ENCODE measurements at places on chromosomes 3 and 15.

DNA sequence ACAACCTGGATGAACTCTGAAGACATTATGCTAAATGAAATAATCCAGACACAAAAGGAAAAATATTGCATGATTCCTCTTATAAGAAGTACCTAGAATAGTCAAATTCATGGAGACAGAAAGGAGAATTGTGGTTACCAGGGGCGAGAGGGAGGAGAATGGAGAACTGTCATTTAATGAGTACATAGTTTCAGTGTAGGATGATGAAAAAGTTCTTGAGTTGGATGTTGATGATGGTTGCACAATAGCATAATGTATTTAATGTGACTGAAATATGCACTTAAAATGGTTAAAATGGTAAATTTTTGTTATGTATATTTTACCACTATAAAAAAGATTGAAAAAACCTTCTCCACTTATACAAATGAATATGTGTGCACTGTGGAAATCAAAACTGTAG lies 469.6 kb downstream of the MAGI1 start:
- no peak overlapping the region for H3K27ac ChIP-seq
- no peak for DNase-seq
- no peaks in the 10 kb centered on the region for H3K36me3 ChIP-seq
- H3K27me3 ChIP-seq, result no peaks in the 10 kb centered on the region
- no peaks in the 10 kb centered on the region for H3K4me1 ChIP-seq
- no peak overlapping the region for H3K4me3 ChIP-seq

- DNase-seq, result no peak
- H3K4me3 ChIP-seq, result no peak overlapping the region
- no peak overlapping the region for H3K27ac ChIP-seq
- no peaks in the 10 kb centered on the region for H3K4me1 ChIP-seq
- H3K36me3 ChIP-seq, result no peaks in the 10 kb centered on the region
Measured at GRCh38 chr3:175020101-175020500, 161.0 kb downstream of the NAALADL2 start.

DNA sequence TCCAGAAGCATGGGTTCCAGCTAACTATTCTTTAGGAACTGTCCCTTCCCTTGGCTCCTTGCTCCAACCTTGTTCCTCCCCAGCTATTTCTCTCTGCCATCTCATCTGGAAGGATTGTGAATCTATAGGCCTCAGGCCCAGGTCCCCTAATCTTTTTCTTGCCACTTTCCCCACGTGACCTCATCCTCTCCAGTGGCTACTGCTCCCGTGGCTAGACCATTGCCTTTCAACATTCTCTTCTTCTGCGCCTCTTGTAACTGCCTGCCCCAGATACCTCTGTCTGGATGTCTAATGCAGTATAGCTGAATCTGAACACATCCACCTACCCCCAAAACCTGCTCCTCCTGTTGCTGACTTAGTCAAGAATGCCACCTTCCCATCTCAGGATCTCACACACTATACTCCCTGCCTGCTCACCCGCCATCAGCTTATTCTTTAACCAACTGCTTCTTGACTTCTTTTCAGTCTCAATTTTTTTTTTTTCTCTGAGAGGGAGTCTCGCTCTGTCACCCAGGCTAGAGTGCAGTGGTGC lies 5.2 kb downstream of the GPX1 start:
- peaks cover 11% of the 10 kb centered on the region for H3K4me1 ChIP-seq
- no peak overlapping the region for H3K4me3 ChIP-seq
- DNase-seq, result no peak
- no peak overlapping the region for H3K27ac ChIP-seq
- no peaks in the 10 kb centered on the region for H3K27me3 ChIP-seq

- no peak overlapping the region for H3K27ac ChIP-seq
- no peak for DNase-seq
- peaks cover 55% of the 10 kb centered on the region for H3K27me3 ChIP-seq
- no peak overlapping the region for H3K4me3 ChIP-seq
- peaks cover 5% of the 10 kb centered on the region for H3K36me3 ChIP-seq
- peaks cover 29% of the 10 kb centered on the region for H3K4me1 ChIP-seq
Measured at GRCh38 chr15:79307251-79307650, 3.7 kb upstream of the TMED3 start.

GRCh38 chr3:197549261-197549885 lies 6.4 kb downstream of the BDH1 start:
- no peak for DNase-seq
- no peaks in the 10 kb centered on the region for H3K27me3 ChIP-seq
- no peak overlapping the region for H3K27ac ChIP-seq
- no peak overlapping the region for H3K4me3 ChIP-seq

GRCh38 chr3:56758539-56758981 lies 43.2 kb downstream of the ARHGEF3 start:
- H3K36me3 ChIP-seq, result peaks cover 76% of the 10 kb centered on the region
- peak overlapping the region; percentile 65 for H3K4me3 ChIP-seq
- peak; percentile 52 for DNase-seq
- peak overlapping the region; percentile 96 for H3K27ac ChIP-seq
- peaks cover 88% of the 10 kb centered on the region for H3K4me1 ChIP-seq

GRCh38 chr15:91338766-91339165 lies 238.7 kb downstream of the SV2B start:
- H3K4me3 ChIP-seq, result no peak overlapping the region
- H3K4me1 ChIP-seq, result peaks cover 12% of the 10 kb centered on the region
- no peak for DNase-seq
- H3K27ac ChIP-seq, result no peak overlapping the region
- H3K27me3 ChIP-seq, result peaks cover 3% of the 10 kb centered on the region
- H3K36me3 ChIP-seq, result no peaks in the 10 kb centered on the region

- no peak overlapping the region for H3K4me3 ChIP-seq
- H3K36me3 ChIP-seq, result no peaks in the 10 kb centered on the region
- H3K4me1 ChIP-seq, result peaks cover 3% of the 10 kb centered on the region
- DNase-seq, result no peak
- H3K27ac ChIP-seq, result no peak overlapping the region
Measured at GRCh38 chr3:112247350-112247749, 46.7 kb downstream of the SLC9C1 start.

GRCh38 chr3:41710646-41711388 lies 251.1 kb downstream of the ULK4 start:
- no peaks in the 10 kb centered on the region for H3K27me3 ChIP-seq
- no peak overlapping the region for H3K27ac ChIP-seq
- DNase-seq, result no peak
- peaks cover 2% of the 10 kb centered on the region for H3K36me3 ChIP-seq
- no peaks in the 10 kb centered on the region for H3K4me1 ChIP-seq

- no peak overlapping the region for H3K4me3 ChIP-seq
- H3K4me1 ChIP-seq, result peaks cover 33% of the 10 kb centered on the region
- H3K27ac ChIP-seq, result no peak overlapping the region
- H3K27me3 ChIP-seq, result no peaks in the 10 kb centered on the region
- H3K36me3 ChIP-seq, result peaks cover 5% of the 10 kb centered on the region
- no peak for DNase-seq
Measured at GRCh38 chr15:29018995-29019976, 133.5 kb downstream of the APBA2 start.

DNA sequence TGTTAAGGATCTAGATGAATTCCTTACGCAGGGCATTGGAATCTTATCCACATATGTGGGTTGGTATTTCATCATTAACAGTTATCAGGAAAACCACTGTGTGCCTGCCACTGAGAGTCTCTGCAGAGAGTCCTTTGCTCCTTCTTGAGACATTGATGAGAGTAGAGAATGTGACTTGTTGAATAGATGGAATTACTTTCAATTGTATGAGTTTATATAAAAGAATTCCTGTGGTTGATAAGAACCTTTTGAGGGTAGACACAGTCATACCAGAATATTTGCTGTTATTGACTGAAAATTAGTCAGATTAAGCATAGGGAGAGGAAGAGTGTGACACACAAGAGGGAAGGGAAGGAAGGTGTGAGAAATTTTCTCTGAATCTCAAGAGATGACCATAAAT lies 30.8 kb downstream of the ARHGEF26 start:
- no peak overlapping the region for H3K27ac ChIP-seq
- no peak for DNase-seq
- H3K36me3 ChIP-seq, result no peaks in the 10 kb centered on the region
- H3K4me3 ChIP-seq, result no peak overlapping the region
- peaks cover 12% of the 10 kb centered on the region for H3K27me3 ChIP-seq
- H3K4me1 ChIP-seq, result no peaks in the 10 kb centered on the region

GRCh38 chr3:8838234-8838633 lies 68.8 kb upstream of the OXTR start:
- no peak overlapping the region for H3K27ac ChIP-seq
- DNase-seq, result no peak
- H3K27me3 ChIP-seq, result no peaks in the 10 kb centered on the region
- H3K4me1 ChIP-seq, result no peaks in the 10 kb centered on the region
- H3K36me3 ChIP-seq, result peaks cover 3% of the 10 kb centered on the region

GRCh38 chr3:66706890-66707289 lies 206.1 kb upstream of the LRIG1 start:
- H3K36me3 ChIP-seq, result no peaks in the 10 kb centered on the region
- peaks cover 16% of the 10 kb centered on the region for H3K27me3 ChIP-seq
- H3K27ac ChIP-seq, result no peak overlapping the region
- no peaks in the 10 kb centered on the region for H3K4me1 ChIP-seq
- no peak overlapping the region for H3K4me3 ChIP-seq
- DNase-seq, result no peak

DNA sequence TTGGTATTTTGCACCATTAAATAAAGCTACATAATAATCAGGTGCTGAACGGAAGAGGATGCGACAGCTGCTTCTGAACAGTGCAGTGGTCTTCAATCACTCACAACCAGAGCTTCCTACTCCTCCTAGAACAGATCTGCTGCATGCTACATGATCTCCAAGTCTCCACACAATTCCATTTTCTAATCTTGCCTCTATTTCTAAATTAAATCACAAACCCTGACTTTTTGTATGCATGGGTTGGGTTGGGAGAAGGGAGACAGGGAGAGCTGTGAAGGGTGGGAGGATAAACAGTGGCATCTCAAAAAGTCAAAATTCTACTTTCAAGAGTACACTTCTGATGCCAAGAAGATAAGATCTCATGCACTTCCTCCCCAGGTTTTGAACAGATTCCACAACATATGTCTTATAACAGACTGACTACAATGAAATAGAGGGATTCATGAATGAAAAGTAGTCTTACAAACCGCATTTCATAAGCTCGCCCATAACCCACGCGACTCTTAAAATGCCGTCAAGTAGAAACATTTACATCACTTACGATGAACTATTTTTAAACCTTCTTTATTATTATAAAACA lies 57.2 kb downstream of the CHSY1 start:
- no peak for DNase-seq
- H3K36me3 ChIP-seq, result peaks cover 43% of the 10 kb centered on the region
- H3K4me1 ChIP-seq, result peaks cover 81% of the 10 kb centered on the region
- peak overlapping the region; percentile 73 for H3K27ac ChIP-seq

GRCh38 chr3:80496452-80496851 lies 728.7 kb upstream of the ROBO1 start:
- no peaks in the 10 kb centered on the region for H3K4me1 ChIP-seq
- no peaks in the 10 kb centered on the region for H3K27me3 ChIP-seq
- no peak for DNase-seq
- no peak overlapping the region for H3K4me3 ChIP-seq

DNA sequence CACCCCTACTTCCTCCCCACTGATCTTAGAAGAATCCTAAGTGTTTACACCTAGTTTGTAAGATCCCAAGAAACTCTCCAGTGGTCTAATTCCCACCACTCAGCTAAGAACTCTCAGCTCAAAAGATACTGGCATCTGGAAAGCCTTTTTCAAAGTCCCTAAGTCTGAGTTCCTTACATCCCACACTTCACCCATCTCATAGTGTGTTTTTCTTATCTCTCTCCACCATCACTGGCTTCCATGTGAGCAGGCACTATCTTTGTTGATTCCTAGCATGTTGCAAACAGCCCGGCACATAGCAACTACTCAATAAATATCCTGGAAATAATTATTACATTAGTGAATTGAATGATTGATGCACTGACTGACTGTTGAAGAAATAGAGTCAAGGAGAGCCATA lies 173.7 kb downstream of the FHIT start:
- no peaks in the 10 kb centered on the region for H3K4me1 ChIP-seq
- H3K36me3 ChIP-seq, result no peaks in the 10 kb centered on the region
- H3K27ac ChIP-seq, result no peak overlapping the region
- no peaks in the 10 kb centered on the region for H3K27me3 ChIP-seq

GRCh38 chr3:117708601-117709000 lies 999.0 kb downstream of the TUSC7 start:
- no peaks in the 10 kb centered on the region for H3K4me1 ChIP-seq
- no peak overlapping the region for H3K4me3 ChIP-seq
- H3K27ac ChIP-seq, result no peak overlapping the region
- no peak for DNase-seq

- no peaks in the 10 kb centered on the region for H3K27me3 ChIP-seq
- peaks cover 29% of the 10 kb centered on the region for H3K4me1 ChIP-seq
- H3K36me3 ChIP-seq, result peaks cover 22% of the 10 kb centered on the region
- H3K27ac ChIP-seq, result no peak overlapping the region
Measured at GRCh38 chr3:52978109-52978754, 67.6 kb downstream of the SFMBT1 start.

- no peaks in the 10 kb centered on the region for H3K4me1 ChIP-seq
- no peaks in the 10 kb centered on the region for H3K36me3 ChIP-seq
Measured at GRCh38 chr15:43317566-43318184, 12.7 kb downstream of the LCMT2 start.

- peak overlapping the region; percentile 99 for H3K27ac ChIP-seq
- H3K4me1 ChIP-seq, result peaks cover 62% of the 10 kb centered on the region
- peak overlapping the region; percentile 93 for H3K4me3 ChIP-seq
- no peak for DNase-seq
- H3K36me3 ChIP-seq, result peaks cover 34% of the 10 kb centered on the region
- no peaks in the 10 kb centered on the region for H3K27me3 ChIP-seq
Measured at GRCh38 chr15:44734839-44735481, 1.4 kb upstream of the TRIM69 start.

DNA sequence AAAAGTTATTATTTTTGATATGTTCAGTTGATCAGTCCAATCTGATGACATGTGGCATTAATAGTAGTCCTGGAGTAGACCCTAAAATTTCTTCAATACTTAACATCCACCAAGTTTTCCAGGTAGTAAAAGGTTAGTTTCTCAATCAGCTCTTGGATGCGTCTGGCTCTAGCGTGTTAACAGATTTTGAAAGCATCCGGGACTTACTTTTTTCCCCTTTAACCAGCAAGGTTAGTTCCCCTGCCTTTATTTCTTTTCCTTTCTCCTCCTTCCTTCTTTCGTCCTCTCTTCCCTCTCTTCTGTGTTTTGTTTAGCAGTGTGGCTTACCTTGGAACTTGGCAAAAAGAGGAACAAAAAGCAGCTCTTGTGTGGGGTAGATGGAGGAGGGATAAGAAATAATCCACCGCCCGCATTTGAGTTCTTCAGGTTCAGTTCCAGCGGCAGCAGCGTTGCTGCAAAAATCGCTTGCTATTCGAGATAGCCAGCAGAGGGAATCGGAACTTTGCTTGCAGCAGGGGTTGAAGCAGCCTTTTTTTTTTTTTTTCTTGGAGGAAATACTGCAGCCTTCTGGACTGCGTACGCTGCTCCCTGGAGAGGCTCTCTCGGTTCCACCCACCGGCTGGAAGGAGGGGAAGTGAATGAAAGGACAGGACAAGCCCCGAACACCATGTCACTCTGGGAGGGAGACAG lies at the start of gene RBMS3:
TSS of gene RBMS3 (plus strand) at position 668 of the 690 bp plus-strand sequence.
- peak; percentile 8 for DNase-seq
- H3K4me3 ChIP-seq, result peak within 1 kb of the TSS; percentile 83
- no peaks in the 10 kb centered on the region for H3K36me3 ChIP-seq
- peak within 1 kb of the TSS; percentile 38 for H3K27ac ChIP-seq
- peaks cover 36% of the 10 kb centered on the region for H3K4me1 ChIP-seq

Data from activated naive CD8-positive, alpha-beta T cell treated with anti-CD3 and anti-CD28 coated beads for 36 hours (primary cell).